ENCODE measurements at places on chromosomes 5 and 9.

DNA sequence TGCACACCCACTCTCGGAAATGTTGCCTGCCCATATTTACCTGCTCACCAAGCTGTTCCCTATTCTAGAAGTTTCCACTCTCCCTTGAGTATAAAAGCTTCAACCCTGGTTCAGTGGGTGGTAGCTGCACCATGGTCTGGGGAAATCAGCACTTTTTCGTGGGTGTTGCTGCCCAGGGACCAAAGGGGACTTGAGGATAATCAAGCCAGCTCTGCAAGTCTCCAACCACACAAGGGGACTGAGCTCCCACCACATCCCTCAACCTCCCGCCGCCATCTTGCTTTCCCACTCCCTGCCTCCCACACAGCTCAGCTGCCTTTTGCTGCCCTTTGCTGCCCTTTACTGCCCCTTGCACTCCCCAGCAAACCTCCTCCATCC is 210.0 kb downstream of the AUH start:
- DNase-seq, result no peak

DNA sequence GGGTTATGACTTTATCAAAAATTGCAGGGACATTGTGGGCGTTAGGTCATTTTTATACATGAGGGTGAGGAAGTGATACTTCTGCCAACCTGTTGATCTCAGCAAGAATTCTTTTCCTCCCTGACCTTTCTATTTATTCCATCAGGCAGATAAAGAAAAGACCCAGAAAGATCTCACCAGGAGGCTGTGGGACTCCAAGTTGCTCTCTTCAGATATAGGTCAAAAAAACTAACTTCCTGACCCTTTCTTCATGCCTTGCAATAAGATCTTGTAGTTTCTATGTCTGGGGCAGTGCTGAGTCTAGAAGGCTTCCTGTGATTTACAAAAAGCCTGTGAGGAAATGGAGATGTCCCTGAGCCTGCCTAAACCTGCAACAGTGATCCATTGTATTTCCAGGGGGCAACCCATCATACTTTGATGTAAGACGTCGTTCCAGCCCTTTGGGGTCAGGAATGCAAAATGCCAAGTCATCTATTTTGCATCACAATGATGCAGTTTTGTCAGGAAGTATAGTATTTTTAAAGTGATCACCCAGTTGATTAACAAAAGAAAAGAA is 22.0 kb upstream of the PIK3R1 start:
- DNase-seq, result no peak

GRCh38 chr5:138626333-138626944 is 51.2 kb upstream of the HSPA9 start:
- DNase-seq, result no peak

DNA sequence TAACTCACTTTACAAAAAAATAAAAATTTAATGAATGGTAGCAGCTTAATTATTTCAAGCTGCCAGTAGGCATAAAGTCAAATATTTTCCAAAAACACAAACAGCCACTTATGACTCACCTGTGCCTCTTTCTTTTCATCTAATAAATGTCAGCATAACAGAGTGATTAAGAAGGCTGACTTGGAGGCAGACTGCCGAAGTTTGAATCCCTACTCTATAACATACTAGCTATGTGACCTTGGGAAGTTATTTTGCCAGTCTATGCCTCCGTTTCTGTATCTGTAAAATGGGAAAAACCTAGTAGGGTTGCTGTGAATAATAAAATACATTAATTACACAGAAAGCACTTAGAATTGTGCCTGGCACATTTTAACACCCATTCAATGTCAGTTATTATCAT is 33.8 kb downstream of the FANCC start:
- no peak for DNase-seq

GRCh38 chr5:147509041-147509709 is 693 bp downstream of the DPYSL3 start:
- peak; percentile 68 for DNase-seq

DNA sequence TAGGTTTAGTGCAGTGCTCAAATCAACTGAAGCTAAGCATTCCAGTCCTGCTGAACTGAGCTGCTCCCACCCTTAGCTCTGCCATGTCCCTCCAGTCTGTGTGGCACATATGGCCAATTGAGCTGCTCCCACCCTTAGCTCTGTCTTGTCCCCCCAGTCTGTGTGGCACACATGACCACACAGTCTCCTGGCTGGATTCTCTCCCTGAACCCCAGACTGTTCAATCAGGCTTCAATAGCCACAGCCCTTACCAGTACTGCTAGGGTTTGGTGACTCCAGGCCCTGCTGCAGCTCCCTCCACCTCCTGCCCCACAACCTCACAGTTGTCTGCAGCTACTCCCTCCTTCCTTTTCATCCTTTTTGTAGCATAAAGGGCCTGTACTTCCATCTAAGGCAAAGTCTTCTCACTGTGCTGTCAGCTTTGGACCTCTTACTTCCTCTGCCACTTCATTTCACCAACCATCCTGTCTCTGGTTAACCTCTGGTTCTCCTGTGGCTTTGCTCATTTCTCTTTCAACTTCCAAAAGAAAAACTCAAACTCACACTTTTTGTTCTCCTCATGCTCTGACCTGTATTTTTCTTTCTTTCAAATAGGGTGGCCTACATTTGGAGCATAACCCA is 50.8 kb downstream of the ADAMTS12 start:
- DNase-seq, result no peak

GRCh38 chr9:109383356-109383755 is 62.5 kb upstream of the EPB41L4B start:
- DNase-seq, result no peak

- DNase-seq, result no peak
Observed at GRCh38 chr9:91202736-91203283, 158.9 kb downstream of the AUH start.

DNA sequence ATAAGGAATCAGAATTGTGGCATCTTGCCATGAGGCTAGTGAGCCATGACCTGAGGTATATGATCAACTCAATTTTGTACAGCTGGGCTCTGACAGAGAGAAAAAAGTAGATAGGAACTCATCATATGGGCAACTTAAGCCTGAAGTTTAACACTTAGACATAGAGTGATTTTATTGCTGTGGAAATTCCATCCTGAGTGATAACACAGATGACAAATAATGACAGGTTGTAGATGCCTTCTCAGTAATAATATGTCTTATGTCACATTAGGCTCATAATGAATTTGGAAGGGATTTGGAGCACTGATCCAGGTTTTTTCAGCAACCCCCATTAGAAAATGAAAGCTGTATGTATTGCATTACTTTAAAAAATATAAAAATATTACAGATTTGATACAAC is 744.6 kb downstream of the CDH12 start:
- no peak for DNase-seq

GRCh38 chr9:13163287-13163686 is 116.2 kb downstream of the MPDZ start:
- DNase-seq, result no peak

GRCh38 chr9:137611623-137612609 is 6.4 kb downstream of the ARRDC1 start:
- DNase-seq, result peak; percentile 72

DNA sequence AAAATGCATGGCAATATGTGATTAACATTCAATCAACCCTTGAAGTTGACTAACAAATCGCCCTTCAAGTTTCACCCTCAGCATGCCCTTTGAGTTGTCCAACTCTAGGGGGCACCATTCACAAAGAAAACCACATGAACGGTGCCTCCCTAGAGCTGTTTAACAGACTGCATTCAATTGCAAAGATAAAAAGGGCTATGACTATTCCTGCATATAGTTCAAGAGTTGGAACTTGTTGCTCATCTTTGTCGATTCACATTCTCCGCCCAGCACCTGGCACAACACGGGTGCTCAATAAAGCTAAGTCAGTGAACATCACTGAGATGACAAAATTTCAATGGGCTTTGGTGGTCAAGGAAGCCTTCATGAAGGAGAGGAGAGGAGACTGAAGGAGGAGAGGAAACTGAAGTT is 69.6 kb upstream of the SLC30A5 start:
- peak; percentile 18 for DNase-seq

DNA sequence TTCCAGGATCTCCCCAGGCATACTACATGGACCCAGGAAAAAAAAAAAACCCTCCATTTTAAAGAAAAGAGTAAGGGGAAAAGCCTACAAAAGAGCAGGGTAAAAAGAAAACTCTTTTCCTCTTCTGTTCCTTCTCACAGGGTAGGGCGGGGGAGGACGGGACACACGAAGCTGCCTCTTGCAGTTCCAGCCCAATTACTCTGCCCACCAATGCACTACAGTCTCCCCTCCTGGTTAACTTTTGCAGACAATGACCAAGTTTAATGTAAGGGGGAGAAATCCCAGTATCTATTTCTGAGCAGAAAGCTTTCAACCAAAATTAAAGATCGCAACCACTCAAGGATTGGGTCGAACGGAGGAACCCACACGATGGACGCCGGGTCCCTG is 1.3 kb downstream of the BRD3 start:
- DNase-seq, result peak; percentile 56

DNA sequence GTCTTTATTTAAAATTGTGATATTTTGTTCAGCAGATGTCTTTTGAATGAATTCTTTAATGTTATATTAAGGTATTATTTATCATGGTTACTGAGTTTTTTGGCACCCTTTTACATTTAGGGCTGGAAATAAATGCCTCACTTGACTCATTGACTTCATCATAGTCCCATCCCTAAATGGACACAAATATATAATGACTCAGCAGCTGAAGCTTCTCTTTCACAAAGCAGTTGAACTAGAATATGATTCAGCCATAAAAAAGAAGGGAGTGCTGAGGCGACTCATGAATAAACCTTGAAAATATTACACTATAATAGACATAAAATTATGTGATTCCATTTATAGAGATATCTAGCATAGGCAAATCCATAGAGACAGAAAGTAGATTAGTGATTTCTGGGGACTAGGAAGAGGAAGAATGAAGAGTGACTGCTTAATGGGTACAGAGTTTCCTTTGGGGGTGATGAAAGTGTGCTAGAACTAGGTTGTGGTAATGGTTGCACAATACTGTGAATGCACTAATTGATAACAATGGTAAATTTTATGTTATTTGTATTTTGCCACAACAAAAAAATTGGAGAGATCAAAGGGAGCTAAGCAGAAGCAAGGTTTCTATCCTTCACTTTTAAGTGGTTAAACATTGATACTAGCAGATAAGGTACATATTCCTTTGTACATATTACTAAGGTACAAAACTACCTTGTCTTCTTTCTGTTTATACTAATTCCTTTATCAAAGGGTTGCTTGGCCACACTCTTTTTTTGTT is 449.6 kb downstream of the NTRK2 start:
- DNase-seq, result no peak

DNA sequence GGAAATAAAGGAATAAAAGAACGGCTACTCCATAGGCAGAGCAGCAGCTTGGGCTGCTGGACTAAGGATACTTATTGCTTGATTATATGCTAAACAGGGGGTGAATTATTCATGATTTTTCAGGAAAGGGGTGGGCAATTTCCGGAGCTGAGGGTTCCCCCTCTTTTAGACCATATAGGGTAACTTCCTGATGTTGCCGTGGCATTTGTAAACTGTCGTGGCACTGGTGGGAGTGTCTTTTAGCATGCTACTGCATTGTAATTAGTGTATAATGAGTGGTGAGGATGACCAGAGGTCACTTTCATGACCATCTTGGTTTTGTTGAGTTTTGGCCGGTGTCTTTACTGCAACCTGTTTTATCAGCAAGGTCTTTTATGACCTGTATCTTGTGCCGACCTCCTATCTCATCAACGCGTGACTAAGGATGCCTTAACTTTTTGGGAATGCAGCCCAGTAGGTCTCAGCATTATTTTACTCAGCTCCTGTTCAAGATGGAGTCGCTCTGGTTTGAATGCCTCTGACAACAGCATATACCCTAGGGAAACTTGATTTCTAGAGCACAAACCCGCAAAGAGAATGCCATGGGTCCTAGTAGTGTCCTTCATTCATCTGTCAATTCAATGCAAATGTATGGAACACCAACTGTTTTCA is 47.8 kb upstream of the PWWP2A start:
- DNase-seq, result no peak

DNA sequence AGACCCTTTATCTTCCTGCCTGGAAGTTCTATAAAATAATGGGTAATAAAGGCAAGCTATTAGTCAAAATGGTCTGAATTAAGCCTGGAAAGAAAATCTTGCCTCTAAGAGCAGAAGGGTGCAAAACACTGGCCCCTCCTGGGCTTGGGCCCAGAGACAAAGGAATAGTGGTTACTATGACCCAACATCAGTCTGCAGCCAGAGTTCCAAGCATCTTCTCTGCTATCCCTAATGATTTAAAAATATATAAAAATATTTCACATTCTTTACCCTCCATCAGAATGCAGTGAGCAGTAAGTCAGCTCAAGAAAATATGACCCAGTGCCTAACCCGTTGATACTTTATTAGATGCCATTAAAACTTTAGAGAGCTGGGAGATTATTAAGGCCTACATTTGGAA is 14.7 kb downstream of the TNFAIP8 start:
- no peak for DNase-seq

DNA sequence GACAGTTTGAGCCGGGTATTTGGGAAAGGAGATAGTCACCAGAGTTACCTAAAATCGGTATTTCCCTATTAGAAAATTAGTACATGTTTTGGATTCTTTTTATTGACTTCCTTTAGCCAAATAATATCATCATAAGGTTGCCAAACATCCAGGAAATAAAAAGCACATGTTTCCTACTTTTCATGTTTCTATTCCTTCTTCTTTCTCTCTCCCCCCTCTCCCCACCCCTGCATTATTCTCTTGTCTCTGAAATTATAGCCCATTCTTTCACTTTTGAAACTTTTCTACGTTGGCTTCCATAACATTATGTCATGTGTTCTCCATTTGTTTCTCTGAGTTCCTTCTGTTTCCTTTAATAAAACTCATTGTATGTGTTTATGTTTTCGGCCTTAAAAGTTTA is 161.9 kb downstream of the ALDH1A1 start:
- no peak for DNase-seq

- DNase-seq, result no peak
Observed at GRCh38 chr9:16157216-16157615, 604.4 kb downstream of the CCDC171 start.

DNA sequence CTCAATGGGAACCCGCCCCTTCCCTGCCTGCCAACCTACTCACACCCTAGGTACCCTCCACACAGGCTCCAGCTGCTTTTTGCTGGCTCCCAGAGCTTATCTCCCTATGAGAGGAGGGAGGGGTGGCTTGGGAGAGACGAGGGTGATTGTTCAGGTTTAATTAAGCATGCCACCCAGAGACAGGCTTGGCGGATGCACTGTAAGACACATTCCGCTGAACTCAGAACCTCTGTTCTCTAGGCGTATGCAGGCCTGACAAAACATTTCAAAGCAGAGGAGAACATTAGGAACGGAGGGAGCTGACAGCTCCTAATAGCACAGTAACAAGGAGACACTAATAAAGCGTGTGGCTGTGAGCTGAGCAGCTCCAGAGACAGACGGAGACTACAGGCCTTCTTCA is 80.1 kb downstream of the TRIM32 start:
- no peak for DNase-seq

DNA sequence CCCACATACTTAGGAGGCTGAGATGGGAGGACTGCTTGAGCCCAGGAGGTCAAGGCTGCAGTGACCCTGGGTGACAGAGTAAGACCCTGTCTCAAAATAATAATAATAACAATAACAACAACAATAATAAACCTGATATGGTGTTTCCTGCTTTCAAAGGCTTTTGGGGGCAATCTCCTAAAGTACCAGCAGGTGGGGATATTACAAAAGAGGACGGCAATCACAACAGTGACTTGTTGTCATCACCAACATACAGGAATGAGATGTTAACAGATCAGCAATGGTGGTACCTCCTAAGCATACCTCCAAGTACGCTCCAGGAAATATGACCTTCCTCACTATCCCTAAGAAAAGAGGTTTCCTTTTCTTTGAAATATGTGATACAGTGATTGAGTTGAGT is 91.1 kb upstream of the RNF180 start:
- peak; percentile 63 for DNase-seq
